ENCODE measurements at places on chromosomes 6 and 20. TPM values are rescaled to one million over a fixed set of nuclear protein-coding genes. Genes with fewer than 3 reads are reported as not detected.

GRCh38 chr20:24610341-24611115 is 141.1 kb downstream of the SYNDIG1 start:
- no peak for DNase-seq

DNA sequence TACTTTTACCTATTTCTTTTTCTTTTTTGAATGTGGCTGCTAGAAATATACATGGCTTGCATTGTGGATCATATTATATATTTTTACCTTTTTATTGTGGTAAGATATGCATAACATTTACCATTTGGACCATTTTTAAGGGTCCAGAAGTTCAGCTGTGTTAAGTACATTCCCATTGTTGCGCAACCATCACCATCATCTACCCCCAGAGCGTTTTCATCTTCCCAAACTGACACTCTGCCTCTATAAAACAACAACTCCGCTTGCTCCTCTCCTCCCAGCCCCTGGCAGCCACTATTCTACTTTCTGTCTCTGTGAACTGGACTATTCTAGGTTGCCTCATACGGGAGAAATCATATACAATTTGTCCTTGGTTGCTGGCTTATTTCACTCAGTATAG is 28.2 kb upstream of the CCN5 start:
- no peak for DNase-seq

DNA sequence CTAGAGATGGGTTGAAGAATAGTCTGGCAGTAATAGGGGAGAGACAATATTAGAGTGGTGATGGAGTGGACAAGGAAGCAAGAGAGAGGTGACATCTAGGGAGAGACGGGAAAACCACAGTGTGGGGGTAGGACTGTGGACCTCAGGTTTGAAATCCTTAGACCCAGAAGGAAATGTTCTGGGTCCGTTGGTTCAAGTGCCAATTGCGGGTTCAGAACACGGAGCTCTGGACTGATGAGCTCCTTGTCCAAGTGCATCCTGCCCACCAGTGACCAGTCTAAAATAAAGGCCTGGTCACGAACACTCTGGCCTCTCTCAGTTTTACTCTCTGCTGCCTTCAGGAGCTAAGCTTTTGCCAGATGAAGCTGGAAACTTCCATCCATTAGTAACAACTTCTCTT is 174.0 kb downstream of the LINC00237 start:
- no peak for DNase-seq

FUCA2 gene
- total RNA-seq, result 74.3 TPM

- no peak for DNase-seq
Measured at GRCh38 chr20:44053046-44053445, 133.9 kb downstream of the JPH2 start.

DNA sequence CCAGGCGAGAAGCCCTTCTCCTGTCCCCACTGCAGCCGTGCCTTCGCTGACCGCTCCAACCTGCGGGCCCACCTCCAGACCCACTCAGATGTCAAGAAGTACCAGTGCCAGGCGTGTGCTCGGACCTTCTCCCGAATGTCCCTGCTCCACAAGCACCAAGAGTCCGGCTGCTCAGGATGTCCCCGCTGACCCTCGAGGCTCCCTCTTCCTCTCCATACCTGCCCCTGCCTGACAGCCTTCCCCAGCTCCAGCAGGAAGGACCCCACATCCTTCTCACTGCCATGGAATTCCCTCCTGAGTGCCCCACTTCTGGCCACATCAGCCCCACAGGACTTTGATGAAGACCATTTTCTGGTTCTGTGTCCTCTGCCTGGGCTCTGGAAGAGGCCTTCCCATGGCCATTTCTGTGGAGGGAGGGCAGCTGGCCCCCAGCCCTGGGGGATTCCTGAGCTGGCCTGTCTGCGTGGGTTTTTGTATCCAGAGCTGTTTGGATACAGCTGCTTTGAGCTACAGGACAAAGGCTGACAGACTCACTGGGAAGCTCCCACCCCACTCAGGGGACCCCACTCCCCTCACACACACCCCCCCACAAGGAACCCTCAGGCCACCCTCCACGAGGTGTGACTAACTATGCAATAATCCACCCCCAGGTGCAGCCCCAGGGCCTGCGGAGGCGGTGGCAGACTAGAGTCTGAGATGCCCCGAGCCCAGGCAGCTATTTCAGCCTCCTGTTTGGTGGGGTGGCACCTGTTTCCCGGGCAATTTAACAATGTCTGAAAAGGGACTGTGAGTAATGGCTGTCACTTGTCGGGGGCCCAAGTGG is 5.3 kb downstream of the SNAI1 start:
- DNase-seq, result no peak

SLC22A1 gene
- not detected for total RNA-seq

GRCh38 chr6:92459606-92460005 is 959.8 kb downstream of the EPHA7 start:
- no peak for DNase-seq

HLA-DPA1 gene
- total RNA-seq, result 12.8 TPM

GRCh38 chr20:64001607-64002011 is 20.7 kb downstream of the PRPF6 start:
- DNase-seq, result no peak

DNA sequence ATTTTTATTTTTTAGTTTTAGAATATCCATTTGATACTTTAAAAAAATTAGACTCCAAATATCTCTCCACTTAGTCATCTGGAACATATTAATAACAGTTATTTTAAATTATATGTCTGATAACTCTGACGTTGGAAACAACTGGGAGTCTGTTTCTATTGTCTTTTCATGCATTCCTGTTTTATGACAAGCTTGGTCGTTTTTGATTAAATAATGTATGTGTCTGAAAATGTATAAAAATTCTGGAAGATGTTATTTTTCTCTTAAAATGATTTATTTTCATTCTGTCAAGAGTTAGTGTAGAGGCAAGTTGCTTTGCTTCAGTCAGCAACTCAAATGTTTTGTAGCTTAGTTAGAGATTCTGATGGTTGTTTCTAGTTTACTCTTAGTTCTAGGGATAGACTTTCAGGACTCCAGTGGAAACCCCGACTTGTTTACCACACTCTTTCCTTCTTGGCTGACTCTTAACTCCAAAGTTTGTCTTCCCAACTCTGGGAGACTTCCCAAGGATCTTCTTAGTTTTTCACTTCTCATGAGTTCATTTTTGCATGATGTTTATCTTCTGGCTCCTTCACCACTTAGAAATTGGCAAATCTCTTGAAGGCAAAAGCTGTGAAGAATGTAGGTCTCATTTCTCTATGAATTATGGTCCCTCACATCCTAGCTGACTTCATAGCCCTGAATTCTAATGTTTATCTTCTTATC is 190.9 kb downstream of the LAMA2 start:
- peak; percentile 16 for DNase-seq

GRCh38 chr20:23654000-23654399 is 16.2 kb upstream of the CST3 start:
- DNase-seq, result no peak

PLG gene
- not detected for total RNA-seq

GRCh38 chr6:20691185-20691584 is 156.9 kb downstream of the CDKAL1 start:
- no peak for DNase-seq

DNA sequence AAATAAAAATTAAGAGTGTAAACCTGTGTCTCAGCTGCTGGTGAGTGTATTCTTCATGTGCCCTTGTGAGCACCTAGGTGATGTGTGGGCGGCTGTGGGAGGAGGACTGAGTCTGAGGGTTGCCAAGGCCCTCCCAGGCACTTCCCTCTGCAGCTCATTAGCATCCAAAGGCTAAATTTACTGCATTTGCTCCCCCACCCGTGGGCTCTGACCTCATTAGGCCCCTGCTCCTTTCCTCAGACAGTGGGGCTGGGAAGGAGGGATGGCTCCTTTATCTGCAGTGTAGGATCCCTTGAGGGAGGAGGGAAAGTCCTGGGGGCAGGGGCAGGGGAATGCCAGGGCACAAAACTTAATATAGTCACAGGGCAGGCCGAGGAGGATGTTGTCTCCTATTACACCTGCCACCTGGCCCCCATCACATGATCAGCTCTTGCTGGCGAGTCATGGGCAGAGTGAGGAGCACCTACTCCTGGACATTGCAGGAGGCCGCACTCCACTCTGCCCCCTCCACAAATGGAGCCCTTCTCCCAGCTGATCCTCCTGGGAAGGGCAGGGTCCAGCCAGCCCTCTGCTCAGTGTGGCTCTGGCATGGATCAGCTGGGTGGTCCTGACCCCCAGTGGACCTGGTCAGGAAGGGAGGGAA is 133.2 kb downstream of the MRPL14 start:
- no peak for DNase-seq

DNA sequence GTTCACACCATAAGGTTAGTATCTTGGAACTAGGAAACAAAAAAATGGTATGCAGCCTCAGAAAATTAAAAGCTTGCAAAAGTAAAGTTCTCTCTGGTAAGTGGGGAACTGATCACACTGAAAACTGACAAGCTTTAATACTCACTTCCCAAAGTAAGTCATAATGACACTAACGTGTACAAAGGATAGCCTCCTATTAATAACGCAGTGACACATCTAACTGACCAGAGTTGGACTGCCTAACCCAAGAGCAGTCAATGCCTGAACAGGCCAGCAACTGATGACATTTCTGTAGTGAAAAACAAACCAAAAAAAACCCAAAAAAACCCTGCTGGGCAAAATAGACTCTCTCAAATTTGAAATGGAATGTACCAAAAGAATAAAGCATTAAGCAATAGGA is 30.7 kb downstream of the CHD6 start:
- DNase-seq, result no peak

DNA sequence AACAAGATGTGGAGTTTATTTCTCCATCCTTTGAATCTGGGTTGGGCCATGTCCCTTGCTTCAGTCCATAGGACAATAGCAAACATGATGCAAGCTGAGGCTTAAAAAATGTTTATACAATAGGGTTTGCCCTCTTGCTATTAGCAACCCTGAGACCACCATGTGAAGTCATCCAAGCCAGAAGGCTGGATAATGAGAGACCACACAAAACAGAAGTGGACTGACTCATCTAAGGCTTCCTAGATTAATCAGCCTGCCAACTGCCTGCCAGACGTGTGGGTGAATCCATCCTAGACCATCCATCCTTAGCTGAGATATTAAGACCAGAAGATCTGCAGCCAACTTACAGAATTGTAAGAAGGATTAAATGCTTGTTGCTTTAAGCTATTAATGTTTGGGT is 38.1 kb upstream of the ISM1 start:
- no peak for DNase-seq

DNA sequence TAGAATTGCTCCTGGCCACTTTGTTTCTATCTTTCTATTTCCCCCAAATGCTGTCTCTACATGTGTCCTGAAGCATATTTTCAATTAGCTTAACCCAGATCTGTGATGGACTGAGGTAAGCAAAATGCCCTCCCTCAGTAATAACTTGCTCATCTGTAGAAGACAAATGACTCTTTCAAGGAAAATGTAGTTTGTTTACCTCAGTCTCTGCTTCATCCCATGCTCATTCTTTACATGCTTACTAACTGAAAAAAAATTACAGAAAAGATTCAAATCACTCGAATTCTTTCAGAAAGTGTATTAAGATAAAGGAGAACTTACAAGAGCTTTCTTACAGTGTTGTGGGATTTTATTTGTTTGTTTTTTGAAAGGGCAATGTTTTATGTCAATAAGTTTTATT is 531.1 kb downstream of the LMBRD1 start:
- DNase-seq, result no peak

DNA sequence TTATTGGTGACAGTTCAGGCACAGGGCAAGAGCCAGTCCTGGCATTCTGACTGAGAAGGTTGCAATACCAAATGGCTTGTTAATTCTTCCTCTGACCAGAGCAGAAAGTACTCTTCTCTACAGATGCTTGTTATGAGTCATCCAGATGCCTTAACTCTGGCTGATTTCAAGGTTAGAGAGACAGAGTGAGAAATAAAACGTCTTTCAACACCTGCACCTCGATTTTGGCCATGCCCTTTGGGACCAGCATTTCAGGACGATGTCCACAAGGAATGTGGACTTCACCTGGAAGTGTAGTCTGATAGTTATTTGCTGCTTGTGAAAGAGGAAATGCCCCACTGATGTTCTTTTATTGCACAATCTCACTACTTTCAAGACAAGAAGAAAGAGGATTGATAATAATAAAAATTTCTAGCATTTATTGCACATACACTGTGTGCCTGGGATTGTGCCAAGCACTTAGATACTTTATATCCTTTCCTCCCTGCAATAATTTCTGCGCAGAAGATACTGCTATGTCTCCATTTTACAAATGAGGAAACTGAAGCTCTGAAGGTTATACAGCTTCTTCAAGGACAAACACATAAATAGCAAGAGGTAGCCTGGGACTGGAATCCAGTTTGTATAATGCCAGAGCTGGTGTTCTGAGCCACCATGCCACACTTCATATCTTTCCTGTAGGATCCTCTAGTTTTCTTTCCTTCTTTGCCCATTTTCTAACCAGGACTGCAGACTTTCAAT is 33.5 kb upstream of the MCM3 start:
- no peak for DNase-seq

RIPOR3 gene
- not detected for total RNA-seq

DNA sequence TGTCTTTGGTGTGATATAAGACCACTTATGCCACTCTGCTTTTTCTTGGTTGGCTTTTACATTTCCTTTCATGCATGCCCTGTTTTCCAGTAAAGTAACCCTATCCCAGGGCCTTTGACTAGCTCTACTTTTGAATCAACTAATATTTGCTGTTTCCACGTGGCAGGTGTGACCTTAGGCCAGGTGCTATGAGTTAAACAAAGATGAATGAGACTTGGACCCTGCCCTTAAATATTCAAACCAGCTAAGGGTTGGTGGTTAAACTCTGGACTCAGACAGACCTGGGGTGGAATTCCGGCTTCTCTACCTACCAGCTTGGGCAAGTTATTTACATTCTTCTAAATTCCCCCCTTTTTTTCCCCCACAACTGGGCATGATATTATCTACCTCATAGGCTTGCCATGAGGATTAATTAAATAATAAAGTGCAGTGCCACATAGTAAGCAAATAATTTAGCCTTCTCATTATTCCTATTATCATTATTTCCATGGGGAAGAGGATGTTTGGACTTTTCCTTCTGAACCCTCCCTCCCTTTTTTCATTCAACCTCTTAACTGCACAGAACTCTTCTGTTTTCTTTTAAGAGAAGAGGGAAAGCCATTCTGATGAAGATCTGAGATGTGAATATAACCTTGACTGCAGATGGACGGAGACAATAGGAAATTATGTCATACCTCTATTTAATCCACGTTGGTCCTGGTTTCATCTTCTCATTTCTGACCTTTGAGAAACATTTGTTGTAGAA is 143.6 kb upstream of the TNFAIP3 start:
- DNase-seq, result no peak

ZC3H12D gene
- total RNA-seq, result not detected

- no peak for DNase-seq
Measured at GRCh38 chr20:51195990-51196389, 173.1 kb upstream of the KCNG1 start.

DNA sequence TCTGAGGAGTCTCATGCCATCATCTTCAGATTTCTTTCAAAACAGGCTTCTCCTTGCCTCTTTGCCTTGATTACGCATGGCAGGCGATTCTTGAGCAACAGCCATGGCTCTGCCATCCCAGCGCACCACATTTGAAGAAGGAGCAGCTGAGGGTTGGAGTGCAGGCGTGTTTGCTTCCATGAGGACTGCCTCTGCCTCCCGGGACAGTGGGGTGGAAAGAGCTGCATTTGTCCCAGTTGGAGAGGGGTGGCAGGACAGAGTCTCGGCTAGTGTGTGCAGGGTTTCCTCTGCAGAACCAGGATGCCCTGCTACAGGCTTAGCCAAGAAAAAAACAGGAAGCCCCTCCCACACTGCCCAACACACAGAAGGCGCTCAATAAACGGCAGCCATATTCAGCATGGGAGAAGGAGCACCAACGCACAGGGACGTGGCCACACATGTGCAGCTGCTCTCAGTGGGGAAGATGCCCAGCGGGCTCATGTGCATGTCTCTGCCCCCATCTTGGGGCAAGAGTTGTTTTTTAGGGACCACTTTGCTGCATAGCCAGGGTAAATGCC is 36.6 kb downstream of the IRF4 start:
- no peak for DNase-seq

GRCh38 chr20:17158701-17159100 is 68.1 kb upstream of the PCSK2 start:
- DNase-seq, result no peak
